ENCODE measurements at places on chromosomes 12 and 14.

GRCh38 chr12:131941987-131942341, 7.8 kb upstream of the EP400 start:
- no peak for DNase-seq

DNA sequence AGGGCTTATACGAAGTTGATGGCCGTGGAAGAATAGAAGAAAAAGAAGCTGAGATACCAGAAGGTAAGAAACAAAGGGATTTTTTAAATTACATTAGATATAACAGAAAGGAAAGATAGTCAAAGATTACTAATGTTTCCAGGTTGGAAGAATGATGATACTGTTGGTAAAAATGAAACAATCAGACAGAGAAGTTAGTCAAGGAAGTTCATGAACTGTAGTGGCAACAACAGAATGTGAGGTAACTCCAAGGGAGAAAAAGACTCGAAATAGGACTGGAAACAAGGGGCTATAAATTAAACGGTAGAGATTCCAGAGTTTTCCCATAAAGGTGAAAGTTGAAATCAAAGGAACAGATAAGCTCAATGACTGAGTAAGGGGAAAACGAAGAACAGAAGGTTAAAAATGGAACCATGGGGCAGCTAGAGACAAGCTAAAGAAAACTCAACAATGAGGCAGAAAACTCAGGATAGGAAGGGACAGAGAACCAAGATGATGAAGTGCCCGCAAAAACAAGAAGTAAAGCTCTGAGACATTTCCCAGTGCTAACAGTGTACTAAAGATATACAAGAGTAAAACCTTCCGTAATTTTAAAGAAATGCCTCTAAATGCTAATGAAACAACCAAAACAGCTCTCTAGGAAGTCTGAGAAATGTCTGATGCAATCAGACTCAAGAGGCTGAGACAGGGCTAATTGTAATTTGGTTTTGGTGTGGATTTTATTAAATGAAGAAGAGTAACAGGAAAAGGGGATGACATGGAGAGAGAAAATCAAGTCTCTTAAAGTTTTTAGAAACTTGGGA, 70.0 kb downstream of the PPP2R5E start:
- DNase-seq = no peak

DNA sequence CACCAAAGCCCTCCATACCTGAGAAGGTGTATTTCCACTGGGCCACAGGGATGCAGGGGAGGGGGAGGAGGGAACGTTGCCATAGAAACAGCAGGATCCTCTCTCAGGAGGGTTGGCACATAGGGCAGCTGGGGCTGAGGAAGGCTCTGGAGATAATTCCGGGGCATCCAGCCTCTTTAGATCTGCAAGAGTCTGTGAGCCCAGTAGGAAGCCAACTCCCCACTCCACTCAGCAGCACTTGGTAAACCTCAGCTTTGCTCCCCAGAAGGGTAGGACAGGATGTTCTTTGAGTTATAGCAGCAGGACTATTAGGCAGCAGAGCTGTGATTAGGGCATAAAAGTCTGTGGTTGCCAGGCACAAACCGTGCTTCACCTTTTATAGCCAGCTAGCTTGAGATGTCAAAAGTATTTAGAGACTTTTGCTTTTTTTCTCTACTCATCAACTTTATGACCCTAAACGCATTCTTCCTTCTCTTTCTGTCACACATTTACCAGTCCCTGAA, 7.8 kb upstream of the PLEKHG3 start:
- DNase-seq = no peak

DNA sequence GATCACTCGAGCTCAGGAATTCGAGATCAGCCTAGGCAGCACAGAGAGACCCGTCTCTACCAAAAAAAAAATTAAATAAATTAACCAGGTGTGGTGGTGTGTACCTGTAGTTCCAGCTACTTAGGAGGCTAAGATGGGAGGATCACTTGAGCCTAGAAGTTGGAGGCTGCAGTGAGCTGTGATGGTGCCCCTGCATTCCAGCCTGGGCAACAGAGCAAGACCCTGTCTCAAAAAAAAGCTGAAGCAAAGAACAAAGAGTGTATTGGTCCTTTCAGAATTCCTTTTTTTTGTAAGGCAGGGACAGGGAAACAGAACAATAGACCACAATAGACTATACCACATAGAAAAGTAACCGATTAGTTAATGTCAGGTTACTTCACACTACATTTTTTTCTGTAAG, 47.4 kb downstream of the MARK3 start:
- DNase-seq = no peak

- DNase-seq = no peak
Measured at GRCh38 chr12:131827961-131828534, at the start of gene MMP17. MMP17 (plus strand) TSS chr12:131828393; CDS start chr12:131828495, 102 bp downstream.

GRCh38 chr12:96141216-96141912, 52.8 kb upstream of the ELK3 start:
- DNase-seq = no peak
